ENCODE measurements at places on chromosomes 6 and 20.

GRCh38 chr6:84645563-84646266 lies 118.7 kb downstream of the TBX18 start:
- no peak for DNase-seq

DNA sequence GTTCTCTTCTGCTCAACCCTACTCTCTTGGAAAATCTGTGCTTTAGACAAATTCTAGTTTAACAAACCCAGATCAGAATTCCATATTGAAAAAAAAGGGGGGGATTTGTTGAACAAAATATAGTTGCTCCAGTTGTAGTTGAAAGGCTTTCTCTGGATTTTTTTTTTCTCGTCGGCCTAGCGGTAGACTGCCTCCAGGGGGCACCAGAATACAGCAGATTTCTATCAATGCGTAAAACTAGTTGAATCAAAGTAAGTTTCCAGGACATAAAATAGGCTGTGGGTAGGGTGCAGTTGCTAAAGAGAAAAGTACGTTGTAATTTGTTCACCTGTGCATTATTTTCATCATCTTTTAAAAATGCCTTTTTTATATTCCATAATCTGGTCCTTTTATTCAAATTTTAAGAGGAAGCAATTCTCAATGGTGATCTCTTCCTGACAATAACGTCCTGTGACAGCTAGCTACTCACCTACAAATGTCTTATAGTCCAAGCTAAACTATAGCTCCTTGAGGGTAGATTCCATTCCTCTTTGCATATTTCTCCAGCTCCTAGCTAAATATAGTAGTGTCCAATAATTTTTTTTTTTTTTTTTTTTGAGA lies 105.4 kb downstream of the PERP start:
- DNase-seq, result peak; percentile 73

DNA sequence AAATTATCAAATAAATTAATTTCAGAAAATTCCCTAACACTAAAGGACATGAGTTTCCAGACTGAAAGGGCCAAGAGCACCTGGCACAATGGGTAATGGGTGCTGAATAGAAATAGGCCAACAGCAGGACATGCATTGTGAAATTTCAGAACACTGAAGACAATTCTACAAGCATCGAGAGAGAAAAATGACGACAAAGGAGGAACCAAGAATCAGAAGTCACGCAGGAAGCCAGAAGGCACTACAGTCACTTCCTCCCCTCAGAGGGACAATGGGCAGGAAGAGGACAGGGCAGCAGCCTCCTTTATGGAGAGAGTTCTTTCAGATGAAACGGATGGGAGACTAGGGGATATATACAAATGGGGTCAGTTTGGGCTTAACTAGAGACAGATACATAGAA lies 29.6 kb downstream of the PCNA start:
- DNase-seq, result no peak

DNA sequence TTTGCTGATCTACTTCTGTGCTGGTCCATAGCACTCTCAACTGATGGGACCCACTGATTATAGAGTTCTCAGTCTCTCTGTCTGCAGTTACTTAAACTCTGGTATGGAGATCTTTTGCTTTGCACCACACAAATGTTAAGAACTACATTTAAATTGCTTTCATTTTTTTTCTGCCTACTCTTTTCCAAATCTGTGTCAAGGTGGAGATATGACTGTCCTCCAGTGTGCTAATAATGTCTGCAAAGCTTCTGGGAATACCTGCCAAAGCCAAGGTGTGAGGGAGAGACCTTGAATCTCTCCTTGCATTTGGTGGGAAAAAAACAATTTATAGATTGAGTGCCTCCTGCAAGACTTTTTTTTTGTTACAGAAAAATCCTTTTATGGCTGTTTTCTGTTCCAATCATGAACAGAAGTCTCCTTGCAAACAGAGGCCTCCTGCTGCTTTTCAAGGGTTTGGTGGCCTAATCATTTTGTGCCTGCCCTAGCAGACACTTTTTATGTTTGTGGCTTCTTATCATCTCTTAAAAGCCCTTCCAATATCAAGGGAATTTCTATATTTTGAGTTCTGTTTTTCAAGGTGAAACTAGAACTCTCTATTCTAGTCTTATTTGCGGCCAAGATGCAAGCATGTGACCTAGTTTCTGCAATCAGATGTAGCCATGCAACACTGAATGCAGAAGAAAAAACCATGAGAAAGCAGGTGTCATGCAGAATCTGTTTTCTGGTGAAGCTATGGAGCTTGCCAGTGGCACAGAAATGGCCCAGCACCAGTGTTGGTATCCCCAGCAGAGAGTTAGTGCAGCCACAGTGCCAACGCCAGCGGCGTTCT lies 23.2 kb upstream of the AKIRIN2 start:
- no peak for DNase-seq

DNA sequence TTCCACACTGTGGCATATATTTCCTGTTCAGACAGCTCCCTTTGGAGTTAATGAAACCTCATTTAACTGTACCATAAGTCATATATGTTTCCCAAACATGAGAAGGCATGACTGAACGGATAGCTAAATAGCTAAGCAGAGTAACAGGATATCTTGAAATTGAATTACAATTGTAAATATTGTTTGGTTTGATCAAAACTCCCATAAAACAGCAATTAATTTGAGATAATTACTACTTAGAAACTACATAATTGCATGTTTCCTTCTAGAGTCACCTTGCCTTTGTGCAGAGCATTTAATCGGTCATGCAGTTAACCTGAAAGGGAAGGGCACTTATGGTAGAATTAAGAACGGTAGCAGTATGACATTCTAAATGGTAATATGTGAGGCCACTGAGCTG lies 179.0 kb upstream of the MAP3K7 start:
- DNase-seq, result no peak

DNA sequence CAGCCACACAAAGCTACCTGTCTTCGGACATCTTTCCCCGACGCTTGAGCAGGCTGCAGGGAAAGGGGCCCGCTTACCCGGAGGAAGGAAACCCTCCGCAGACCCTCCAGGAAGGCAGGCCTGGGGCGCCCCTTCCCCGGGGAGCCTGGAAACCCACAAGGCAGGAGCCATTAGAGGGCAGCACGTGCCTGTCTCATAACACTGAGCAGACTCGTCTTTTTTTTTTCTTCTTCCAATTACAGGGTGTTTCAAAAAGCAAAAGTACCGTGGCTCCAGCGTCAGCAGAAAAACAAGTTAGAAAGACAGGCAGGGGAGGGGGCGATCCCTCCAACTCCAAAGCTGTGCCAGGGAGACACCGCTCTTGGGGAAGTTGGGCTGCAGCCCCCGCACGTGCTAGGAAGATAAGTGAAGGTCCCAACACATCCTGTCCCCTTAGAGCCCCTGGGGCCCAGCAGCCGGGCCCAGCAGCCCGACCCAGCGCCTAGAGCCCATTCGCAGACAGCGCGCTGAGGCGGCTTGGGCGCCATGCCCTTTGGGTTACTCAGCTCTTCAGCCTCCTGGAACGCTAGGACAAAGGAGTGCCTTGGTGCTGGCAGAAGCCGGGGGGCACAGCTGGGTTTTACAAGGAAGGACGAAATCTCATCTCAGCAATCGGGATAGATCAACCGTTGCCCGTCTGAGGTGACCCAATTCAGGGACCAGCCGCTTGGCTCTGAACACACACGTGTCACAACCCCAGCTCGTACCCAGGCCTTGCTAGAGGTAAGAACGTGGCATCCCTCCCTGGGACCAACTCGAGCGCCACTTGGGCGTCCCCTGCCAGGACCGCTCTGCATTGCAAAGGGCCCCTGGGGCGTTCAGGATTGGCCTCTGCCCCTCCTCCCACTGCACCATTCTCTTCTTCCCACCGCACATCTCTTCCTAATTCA lies 136.3 kb downstream of the LY86 start:
- peak; percentile 59 for DNase-seq

DNA sequence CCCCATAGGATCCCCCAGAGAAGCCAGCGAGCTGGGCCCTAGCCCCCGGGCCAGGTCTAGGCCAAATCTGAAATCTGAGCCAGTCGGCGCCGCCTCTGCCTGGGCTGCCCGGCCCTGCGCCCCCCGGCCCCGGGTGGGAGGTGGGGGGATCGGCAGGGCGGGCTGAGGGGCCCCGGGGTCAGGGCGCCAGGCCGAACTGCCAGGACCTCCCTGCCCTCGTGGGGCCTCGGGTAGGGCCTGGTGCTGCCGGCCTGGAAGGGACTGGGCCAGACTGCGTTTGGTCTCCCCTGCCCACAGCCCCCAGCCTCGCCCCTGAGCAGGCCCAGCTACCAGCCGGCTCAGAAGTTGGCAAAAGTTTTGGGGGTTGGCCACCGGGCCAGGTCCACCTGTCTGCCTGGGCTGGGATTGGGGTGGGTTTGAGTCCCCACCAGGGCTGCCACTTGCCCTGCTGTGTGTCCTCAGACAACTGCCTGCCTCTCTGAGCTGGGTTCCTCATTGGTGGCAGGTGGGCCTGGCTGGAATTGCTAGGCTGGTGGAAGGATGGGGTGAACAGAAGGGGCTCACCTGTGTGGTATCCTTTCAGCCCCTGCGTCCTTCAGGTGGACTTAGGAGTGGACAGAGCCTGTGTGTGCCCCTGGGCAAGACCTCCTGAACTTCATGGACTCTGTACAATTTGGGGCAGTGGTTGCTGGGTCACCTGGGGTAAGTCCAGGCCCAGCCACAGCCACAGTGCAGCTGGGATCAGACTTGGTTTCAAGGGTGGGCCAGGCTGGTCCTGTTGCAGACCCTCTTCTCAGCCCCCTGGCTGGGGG lies 801 bp downstream of the SRC start:
- no peak for DNase-seq

DNA sequence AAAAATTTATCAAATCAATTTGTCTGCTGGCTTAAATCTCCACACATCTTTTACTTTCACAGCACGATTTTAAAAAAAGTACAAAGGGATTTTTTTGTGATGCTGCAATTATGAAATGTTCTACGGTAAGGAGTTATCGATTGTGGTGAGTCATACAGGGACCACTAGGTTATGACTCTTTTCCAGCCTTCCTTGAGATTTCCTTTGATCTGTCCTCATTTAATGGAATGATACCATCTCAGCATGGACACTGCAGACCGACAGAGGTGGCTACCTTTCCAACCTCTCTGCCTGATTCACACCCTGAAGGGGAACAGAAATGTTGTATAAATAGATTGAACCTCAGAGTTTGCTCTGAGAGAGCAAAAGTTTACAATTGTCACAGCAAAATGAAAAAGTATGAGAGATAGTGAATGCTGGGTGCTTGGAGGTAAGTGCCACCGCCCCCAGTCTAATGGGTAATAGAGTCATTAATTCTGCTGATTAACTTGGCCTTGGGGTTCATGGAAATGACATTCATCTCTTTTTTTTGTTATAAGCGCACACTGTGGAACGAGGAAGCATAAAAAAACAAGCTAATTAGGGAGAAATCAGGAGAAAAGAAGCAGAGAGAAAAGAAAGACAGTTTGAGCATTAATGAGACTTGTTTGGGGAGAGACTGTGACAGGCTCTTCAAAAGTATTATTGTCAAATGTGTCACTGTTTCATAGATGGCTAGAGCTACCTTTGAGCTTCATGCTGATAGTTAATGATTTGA lies 306.0 kb downstream of the RNF144B start:
- no peak for DNase-seq

DNA sequence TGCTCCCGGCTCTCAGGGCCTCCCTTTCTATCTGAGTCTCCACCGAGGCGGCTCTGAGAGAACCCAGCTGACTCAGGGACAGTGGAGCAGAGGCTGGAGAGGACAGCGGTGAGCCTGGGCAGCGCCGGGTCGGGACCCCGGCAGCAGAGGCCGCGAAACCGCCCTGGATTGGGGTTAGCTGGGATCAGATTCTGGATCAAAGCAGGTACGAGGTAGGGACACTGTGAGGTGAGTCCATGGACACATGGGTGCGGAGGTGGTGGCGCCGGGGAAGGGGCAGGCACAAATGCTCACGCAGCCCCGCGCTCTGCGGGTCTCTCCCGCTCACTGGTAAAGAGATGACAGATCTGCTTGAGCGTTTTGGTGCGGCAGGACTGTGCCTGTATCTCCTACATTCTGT lies 146.4 kb upstream of the GGTLC1 start:
- no peak for DNase-seq

DNA sequence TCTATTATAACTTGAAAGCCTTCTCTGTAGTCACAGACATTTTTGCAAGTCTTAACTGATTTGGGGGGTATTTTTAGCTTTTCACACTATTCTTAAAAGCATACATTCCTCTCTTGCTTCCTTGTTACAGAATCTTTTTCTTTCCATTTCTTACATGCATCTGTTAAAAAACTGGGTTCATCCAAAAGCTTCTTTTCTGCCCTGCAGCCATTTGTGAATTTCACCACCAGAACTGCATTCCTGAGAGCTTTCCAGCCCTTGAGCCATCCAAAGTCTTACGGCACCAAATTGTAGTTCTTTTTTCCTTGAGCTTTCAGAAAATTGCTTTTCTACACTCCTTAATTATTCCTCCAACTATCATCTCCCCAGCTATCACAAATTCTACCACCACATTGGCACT lies 19.7 kb upstream of the GSTA4 start:
- no peak for DNase-seq

GRCh38 chr20:40176098-40176841 lies 512.8 kb downstream of the MAFB start:
- no peak for DNase-seq

DNA sequence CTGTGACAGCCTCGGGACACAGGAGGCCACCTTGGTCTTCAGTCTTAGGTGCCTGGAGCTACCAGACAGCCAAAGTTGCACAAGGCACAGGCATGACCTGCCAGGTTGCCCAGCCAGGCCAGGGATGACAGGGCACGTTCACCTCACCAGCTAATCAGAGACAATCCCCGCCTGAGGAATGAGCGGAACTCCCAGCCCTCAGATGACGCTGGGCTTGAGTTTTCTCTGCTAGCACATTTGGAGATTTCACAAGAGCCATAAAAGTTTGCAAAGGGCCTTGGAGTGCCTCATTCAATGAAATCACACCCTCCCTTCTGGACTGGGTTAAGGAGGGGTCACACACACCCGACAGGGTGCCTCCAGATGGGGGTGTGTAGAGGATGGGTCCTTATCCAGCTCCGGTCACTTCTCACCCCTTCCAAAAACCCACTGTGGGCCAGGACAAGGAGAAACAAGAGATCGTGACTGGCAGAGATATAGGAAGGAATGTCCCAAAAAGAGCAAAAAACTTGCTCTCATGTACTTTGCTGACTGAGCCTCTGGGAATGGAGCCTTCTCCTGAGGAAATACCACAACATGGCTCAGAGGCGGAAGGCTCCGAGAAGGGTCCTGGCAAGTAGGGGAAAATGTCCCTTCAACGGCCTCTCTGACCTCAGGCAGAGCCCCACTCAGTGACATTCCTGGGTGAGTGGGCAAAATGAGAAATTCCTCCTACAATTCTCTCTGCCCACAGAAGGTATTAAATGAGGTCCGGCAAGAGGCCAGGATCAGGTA lies 121.6 kb downstream of the ISM1 start:
- no peak for DNase-seq

GRCh38 chr20:57620274-57620990 lies at the start of gene ZBP1:
TSS of gene ZBP1 (minus strand) at chr20:57620426. CDS start at chr20:57620295, 131 bp downstream.
- no peak for DNase-seq

GRCh38 chr20:35314816-35315631 lies 22.8 kb upstream of the FAM83C start:
- no peak for DNase-seq
